ENCODE measurements at places on chromosomes 16 and 17. TPM values are rescaled to one million over a fixed set of nuclear protein-coding genes. Genes with fewer than 3 reads are reported as not detected.

- no peak for DNase-seq
Measured at GRCh38 chr17:75814900-75815373, 29.3 kb downstream of the UNC13D start.

- no peak for DNase-seq
Measured at GRCh38 chr16:89837014-89837546, 8.8 kb downstream of the SPIRE2 start.

- no peak for DNase-seq
Measured at GRCh38 chr16:9007177-9007794, 43.6 kb upstream of the USP7 start.

- DNase-seq = no peak
Measured at GRCh38 chr16:65122724-65123395, 997 bp upstream of the CDH11 start.

- no peak for DNase-seq
Measured at GRCh38 chr17:82930924-82931698, 91.3 kb upstream of the ZNF750 start.

DNA sequence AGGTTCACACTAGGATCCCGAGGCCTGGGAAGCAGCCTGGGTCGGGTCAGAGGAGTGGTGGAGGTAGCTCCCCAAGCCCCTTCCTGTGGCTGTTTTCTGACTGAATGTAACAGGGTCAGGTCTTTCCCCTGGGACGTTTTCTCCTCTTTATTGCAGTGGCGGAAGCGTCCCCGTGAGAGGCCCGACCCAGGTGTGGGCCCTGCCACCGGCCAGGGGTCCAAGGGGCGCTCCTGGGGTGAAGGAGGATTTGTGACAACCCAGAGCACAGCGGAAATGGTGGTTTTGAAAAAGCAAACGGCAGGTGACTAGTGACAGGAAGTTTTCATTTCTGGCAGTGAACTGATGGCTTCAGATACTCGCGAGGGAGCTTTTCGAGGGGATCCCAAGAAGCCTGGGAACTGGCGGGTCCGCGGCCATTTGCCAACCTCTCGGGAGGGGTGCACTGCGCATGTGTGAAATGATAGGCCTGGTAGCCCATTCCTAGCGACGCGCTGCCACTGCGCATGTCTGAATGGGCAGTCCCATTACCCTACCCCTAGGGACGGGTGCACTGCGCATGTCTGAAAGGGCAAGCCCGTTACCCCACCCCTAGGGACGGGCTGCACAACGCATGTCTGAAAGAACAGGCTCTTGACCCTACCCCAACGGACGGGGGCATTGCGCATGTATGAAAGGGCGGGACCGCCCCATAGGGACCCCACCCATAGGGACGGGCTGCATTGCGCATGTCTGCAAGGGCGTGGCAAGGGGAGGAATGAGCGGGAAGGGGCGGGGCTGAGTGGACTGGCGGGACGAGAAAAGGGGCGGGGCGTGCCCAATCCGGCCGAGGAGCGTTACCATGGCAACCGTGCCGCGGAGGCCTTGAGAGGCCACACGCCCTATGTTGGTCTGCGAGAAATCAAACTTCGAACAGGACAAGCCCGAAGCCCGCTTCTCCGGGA is 1747.9 kb downstream of the TP53TG3F start:
- no peak for DNase-seq

NPIPA2 gene
- not detected for total RNA-seq

G6PC1 gene
- not detected for total RNA-seq

HOXB1 gene
- total RNA-seq = not detected

WDR59 gene
- total RNA-seq = 14.6 TPM

KRT13 gene
- 1.0 TPM for total RNA-seq
